Vagina (tissue), 2 donors: ENCODE measurements at places on chromosomes 6 and 20.

DNA sequence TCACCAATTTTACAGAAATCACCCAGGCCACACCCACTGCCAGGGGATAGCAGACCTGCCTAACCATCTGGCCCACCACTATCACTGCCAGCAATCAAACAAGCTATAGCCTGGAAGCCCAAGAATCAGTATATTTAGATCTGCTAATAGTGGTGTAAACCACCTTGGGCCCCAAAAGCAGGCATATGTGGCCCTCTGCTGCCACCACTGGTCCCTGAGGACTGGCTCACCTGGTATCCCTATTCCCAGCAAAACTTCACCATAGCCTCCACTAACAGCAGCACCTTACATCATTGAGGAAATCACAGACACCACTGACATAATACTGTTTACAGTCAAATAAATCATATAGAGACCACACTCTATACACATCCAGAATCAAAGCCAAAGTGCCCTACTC is 880.4 kb upstream of the MAN1A1 start:
- no peak for DNase-seq

- DNase-seq: no peak
Measured at GRCh38 chr6:27296106-27296783, 15.8 kb downstream of the POM121L2 start.

DNA sequence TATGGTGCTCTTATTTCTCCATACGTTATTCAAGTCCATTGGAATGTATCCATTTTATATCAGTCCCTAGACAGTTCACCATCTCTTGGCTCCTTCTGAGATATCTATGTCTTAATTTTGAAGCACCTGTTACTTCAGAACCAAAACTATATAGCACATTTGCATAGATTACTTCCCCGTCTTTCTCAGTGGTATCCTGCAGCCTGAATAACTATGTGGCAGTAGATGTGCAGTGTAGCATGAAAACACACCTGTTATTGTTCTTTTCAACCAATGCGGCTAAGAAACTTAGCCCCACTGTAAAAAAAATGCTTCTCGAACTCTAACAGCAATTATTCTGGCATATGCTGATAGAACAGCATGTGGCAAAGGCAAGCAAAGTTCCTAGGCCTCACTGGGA is 1184.4 kb upstream of the ADGRB3 start:
- no peak for DNase-seq

DNA sequence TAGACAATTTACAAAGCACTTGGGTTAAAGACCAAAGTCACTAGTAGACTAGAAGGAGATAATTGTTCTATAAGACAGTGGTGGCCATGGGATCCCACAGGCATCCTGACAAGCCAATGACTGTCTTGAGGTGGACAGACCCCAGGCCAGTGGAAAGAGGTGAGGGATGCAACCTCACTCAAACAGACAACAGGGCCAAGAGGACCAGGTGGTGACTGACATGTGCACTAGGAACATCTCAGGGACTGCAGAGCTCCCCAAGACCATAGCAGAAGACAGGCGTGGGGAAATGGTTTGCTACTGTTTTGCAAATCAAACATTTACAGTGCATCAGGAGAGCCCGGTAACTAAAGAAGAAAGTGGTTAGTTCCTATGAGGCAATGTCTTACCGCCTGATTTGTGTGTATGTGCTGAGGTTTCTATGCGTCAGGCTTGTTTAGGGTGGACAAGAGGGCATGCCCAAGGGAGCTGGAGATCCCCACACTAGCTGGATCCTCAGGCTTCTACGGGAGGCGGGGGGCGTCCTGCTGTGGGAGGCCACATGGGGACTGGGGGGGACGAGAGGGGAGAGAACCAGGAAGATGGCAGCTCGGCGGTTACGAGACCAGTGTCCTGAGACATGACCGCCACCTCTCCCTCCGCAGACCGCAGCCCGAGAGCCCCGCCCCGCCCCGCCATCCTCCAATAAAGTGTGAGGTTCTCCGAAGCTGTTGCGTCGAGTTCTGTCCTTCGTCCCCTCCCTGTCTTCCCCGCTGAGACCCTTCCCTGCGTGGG is 623 bp upstream of the MRPS26 start:
- DNase-seq: no peak

- no peak for DNase-seq
Measured at GRCh38 chr6:146803601-146804000, 204.8 kb downstream of the ADGB start.
